ENCODE measurements at places on chromosomes 7 and 10.

GRCh38 chr7:86558680-86559501 is 84.8 kb upstream of the GRM3 start:
- DNase-seq = peak; percentile 1

DNA sequence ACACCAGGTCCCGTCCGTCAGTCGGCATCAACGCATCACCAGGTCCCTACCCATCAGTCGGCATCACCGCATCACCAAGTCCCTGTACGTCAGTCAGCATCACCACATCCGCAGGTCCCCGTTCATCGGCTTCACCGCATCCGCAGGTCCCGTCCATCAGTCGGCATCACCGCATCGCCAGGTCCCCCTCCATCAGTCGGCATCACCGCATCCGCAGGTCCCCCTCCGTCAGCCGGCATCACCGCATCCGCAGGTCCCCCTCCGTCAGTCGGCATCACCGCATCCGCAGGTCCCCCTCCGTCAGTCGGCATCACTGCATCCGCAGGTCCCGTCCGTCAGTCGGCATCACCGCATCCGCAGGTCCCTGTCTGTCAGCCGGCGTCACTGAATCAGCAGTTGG is 55.1 kb downstream of the IGF2BP3 start:
- no peak for DNase-seq

DNA sequence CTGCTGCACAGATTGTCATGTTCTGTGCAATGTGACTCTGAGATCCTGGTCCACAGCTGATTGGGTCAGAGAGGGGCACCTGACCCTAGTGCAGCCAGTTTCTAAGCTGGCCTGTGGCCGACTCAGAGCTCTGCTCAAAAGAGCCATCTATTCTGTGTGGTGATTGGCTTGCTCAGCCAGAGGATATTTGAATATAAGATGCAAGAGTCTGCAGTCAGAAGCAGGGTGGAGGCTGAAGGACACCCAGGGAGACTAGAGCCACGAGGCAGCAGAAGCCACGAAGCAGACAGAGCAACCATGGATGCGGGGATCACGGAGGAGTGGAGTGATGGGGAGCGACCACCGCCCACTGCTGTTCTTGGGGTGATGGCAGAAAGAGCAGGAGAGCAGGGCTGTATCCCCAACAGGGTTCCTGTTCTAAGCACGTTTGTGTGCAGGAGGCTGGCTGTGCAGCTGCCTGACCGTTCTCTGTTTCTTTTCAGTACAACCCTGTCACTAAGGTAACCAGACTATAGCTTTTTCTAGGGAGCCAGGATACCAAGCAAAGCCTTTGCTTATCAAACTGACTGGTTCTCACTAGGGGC is 19.5 kb upstream of the RHEB start:
- DNase-seq = peak; percentile 73

- DNase-seq = no peak
Measured at GRCh38 chr7:77476871-77477270, 60.2 kb upstream of the PTPN12 start.

DNA sequence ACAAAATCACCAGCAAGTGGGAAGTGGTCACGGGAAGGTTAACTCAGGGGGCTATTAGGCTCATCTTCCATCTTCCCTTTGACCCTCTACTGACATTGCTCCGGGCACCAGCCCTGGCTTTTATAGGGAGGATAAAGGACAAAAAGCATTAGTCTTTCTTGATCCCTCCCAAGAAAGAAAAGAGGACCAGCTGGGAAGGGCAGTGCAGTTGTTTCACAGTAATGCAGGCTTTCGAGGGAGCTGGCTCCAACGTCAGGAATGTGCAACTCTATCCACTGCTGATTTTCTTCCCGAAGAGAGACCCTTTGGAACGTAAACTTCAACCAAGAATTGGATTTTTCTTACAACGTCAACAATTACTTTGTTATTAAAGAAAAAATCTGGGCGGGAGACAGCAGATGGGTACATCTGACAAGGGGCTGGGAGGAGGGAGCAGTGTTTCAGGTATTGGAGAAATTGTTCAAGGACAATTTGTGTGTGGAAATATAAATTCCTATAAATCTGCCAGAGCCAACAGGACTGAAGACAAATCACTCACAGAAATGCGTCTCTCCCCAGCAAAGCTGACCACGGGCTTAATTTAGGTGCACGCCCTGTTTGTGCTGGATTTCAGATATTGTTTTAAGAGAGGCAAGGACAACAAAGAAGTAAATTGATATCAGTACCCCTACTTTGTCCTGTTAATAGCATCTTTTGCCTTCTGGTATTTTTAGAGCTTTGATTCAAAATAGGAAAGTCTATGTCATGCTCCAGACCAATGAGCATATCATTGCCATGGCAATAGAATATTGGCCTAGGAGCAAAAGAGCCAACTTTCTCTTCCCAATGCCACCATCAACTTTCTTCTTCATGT is 23.4 kb upstream of the ARID5B start:
- DNase-seq = no peak

DNA sequence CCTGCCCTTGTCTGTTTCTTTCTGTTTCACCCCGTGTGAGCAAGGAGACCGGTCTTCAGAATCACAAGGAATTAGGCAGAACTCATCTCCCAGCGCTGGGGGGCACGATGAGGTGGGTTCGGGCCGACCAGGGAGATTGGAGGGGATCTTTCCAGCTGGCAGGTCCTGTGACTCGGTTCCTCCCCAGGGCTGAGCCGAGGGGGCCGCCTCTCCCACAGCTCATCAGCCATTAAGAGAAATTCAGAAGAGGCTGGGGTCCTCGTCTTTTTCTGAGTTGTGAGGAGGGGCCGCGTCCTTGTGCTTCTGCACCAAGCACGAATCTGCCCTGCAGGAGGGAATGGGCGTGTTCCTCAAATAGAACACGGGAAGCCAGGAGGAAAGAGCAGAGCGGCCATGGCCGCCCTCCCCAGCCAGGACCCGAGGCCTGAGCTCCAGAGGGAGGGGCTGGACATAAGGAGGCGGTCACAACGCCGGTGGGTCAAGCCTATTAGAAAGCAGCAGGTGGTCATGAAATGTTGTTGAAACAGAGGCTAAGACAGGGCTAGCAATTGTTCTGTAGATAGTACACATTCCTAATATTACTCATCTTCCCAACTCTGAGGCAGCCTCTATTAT is 125.3 kb downstream of the ADARB2 start:
- no peak for DNase-seq

DNA sequence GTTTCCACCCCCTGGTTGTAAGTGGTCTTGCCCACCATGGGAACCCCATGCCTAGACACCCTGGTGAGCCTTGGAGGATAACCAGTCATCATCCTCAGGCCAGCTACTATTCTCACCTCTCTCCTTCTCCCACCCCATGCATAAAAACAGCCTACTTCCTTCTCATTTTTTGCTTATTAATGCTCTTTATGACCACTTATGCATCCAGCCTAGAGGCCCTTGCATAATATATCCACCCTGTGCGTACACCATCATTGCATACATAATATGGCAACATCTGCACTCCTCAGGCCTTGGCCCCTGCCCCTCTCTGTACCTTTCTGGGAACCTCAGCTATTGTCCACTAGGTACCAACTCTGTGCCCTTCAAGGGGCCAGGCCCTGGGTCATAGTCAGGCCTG is 91.0 kb downstream of the CDH23 start:
- DNase-seq = no peak

DNA sequence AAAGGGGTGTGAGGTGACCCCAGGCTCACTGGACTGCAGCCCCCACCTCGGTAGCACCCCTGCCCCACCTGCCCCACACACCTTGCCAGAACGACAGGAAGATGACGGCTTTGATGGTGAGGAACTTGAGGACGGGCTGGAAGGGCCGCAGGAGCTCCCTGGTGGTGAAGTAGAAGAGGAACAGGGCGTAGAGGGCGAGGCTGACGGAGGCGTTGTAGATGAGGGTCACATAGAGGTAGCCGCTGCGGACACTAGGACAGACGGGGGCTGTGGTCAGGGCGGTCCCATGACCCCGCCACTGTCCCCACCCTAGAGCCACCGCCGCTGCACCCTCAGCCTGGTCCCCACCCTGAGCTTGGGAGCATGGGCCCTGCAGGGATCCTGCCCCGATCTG is 7.6 kb downstream of the TMEM184A start:
- no peak for DNase-seq

DNA sequence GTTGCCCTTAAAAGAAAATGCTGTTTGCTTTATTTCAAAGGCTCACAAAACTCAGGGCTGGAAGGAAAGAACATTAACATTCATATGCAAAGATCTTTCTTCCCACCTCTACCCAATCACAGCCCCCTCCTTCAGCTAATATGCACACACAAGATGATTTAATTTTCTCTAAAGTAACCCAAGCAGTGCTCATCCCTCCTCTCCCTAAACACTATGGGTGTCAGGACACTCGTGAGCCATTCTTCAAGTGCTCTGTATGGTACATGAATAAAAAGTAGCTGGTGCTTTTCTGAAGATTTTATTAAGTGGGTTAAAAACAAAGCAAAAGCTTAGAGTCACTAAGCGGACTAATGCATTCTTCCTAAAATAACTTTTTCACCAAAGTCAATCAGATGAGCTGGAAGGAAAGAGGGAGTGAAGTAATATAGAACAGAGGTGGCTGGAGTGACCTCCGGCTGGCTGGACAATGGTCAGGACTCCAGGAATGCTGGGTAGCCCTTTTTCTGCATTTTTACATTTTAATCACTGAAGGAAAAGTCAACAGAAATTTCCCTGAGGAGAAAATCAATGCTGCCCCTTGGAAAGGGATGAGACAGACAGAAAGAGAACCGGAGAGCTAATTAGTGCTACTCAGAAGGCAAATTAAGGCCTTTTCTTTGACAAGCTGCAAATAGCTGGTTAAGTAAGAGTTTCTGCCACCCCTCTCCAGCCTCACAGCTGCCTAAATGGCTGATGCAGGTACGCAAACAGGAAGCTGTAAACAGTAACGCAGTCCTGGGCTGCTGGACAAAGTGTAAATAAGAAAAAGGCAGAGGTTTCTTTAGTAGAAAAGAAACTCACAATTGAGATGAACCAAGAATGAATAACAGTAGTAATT is 6.6 kb downstream of the DGKI start:
- DNase-seq = no peak

GRCh38 chr7:96624954-96625353 is 84.7 kb downstream of the SEM1 start:
- DNase-seq = no peak

GRCh38 chr10:97278491-97278989 is 13.9 kb downstream of the ARHGAP19 start:
- DNase-seq = peak; percentile 61

- DNase-seq = no peak
Measured at GRCh38 chr7:45586542-45587520, 12.7 kb downstream of the ADCY1 start.

GRCh38 chr10:1094112-1095057 is 38.2 kb downstream of the WDR37 start:
- DNase-seq = no peak

GRCh38 chr7:69822386-69822785 is 224.1 kb downstream of the AUTS2 start:
- no peak for DNase-seq

DNA sequence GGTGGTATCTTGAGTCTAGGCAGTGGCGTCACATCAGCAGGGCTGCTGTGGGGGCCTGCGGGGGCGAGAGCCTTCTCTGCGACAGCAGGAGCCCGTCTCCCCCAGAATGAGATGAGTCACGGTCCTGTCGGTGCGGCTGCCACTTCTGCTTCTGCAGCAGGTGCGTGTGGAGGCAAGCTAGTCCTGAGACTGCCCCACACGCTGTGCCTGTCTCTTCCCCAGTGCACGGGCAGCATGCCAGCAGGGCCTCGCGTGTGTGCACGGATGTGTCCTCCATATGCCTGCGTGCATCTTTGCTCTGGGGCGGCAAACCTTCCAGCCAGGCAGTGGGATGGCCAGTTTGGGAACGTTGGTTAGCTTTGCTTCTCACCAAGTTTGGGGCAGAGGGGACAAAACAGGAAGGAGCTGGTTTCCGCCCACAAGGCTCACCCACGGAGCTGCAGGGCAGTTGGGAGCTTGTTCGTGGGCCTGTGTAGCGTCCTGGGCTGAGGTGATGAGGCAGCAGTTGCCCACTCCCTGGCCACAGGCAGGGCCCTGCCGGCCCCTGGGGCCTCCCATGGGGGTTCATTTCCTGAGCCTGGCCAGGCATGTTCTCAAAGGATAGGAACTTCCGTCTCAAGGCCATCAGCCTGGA is 60.8 kb upstream of the PPIF start:
- no peak for DNase-seq

DNA sequence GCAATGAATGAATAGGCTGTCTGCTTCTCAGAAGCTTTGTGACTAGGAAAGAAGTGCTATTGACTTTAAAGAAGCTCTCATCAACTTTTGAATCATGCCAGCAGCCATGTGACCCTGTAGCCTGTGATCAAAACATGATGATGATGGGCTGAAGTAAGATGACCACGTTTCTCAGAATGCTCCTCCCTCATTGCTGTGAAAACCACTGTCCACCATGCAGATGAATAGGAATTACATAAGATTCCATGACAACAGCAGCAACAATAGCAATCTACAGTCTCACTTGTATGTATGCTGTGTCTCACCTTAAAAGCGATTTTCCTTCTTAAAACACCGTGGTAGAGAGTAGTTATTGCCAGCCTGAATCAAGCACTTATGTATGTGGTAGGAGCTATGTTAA is 228.4 kb downstream of the TRIL start:
- DNase-seq = peak; percentile 36

- no peak for DNase-seq
Measured at GRCh38 chr7:112503361-112503972, 22.7 kb downstream of the LSMEM1 start.

DNA sequence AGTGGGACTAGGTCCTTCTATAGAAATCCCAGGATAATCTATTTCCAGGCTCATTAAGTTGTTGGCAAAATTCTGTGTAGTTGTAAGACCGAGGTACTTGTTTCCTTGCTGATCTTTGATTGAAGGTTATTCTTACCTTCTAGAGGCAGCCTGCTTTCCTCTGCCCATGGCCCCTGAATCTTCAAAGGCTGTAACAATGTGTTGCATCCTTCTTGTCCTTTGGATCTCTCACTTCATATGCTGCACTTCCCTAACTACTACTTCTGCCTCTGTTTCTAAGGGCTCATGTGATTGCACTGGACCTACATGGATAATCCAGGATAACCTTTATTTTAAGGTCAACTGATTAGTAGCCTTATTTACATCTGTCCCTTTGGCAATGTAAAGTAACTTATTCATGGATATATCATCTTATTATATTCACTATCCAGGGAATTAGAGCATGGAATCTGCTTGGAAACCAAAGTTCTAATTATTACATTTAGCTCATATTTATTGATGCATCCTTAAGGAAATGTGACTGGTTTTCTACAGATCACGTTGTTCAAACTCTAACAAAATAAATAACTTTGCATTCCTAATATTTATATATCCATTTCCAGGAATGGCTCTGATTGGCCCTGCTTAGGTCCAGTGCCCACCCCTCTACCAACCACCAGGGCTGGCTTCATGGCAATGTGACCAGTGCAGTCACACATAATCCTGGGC is 85.6 kb downstream of the IMMP2L start:
- no peak for DNase-seq

GRCh38 chr10:70461397-70462348 is 16.9 kb upstream of the PALD1 start:
- DNase-seq = peak; percentile 84

DNA sequence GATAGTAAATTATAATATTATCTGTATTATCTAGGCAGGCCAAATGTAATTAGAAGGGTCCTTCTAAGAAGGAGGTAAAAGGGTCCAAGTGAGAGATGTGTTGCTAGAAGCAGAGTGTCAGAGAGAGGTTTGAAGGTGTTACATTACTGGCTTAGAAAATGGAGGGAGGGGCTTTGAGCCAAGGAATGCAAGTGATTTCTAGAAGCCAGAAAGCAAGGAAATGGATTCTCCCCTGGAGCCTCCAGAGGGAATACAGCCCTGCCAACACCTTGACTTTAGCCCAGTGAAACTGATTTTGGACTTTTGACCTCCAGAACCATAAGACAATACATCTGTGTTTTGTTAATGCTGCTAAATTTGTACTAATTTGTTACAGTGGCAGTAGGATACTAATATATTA is 97.9 kb upstream of the IL6 start:
- peak; percentile 37 for DNase-seq
